Transverse colon (tissue), 4 donors: ENCODE measurements at places on chromosomes 1 and 21. TPM values are rescaled to one million over a fixed set of nuclear protein-coding genes. Genes with fewer than 3 reads are reported as not detected.

- H3K4me1 ChIP-seq: no peaks in the 10 kb centered on the region
- H3K36me3 ChIP-seq: no peaks in the 10 kb centered on the region
- H3K27ac ChIP-seq: no peak overlapping the region
- no peak for DNase-seq
- no peaks in the 10 kb centered on the region for H3K27me3 ChIP-seq
Observed at GRCh38 chr1:247574664-247575063, 13.5 kb upstream of the OR2G2 start.

DNA sequence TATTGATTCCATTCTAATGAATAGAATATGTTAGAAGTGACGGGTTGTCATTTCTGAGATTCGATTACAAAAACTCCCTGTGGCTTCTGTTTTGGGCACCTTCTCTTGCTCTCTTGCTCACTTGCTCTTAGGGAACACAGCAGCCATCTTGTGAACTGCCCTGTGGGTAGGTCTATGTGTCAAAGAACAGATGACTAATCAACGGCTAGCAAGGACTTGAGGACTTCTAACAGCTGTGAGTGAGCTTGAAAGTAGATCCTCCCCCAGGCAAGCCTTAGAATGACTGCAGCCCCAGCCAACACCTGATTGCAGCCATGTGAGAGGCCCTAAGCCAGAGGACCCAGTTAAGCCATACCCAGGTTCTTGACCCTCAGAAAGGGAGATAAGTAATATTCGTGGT lies 49.3 kb downstream of the AZIN2 start:
- no peaks in the 10 kb centered on the region for H3K27me3 ChIP-seq
- no peak overlapping the region for H3K4me3 ChIP-seq
- no peaks in the 10 kb centered on the region for H3K36me3 ChIP-seq
- no peak overlapping the region for H3K27ac ChIP-seq

GRCh38 chr1:218377143-218377660 lies 32.1 kb downstream of the TGFB2 start:
- no peak for DNase-seq
- H3K4me1 ChIP-seq: peaks cover 3% of the 10 kb centered on the region
- no peak overlapping the region for H3K27ac ChIP-seq

- no peak overlapping the region for H3K27ac ChIP-seq
- H3K27me3 ChIP-seq: no peaks in the 10 kb centered on the region
- peaks cover 22% of the 10 kb centered on the region for H3K36me3 ChIP-seq
- no peak overlapping the region for H3K4me3 ChIP-seq
Observed at GRCh38 chr1:109598655-109599054, 20.8 kb downstream of the GNAT2 start.

GRCh38 chr1:115671176-115671934 lies 29.6 kb downstream of the VANGL1 start:
- H3K36me3 ChIP-seq: no peaks in the 10 kb centered on the region
- H3K4me1 ChIP-seq: peaks cover 33% of the 10 kb centered on the region
- no peaks in the 10 kb centered on the region for H3K27me3 ChIP-seq
- H3K4me3 ChIP-seq: no peak overlapping the region

DNA sequence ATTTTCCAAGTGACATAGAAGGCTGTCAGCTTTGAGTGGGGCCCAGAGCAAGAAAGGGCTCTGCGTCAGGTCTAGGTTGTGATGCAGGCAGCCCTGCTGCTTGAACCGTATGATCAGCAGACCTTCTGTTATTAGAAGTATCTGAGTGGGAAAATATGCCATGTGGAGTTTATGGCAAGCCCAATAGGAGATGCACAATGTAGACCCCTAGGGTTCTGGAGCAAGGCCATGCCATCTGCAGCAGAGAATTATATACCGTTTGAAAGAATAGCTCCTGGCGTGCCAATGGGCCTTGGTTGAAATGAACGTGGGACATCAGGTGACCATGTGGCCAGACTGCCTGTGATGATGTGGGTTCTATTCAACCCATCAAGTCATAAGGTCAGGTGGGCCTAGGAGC lies 44.1 kb upstream of the ZBTB18 start:
- H3K27me3 ChIP-seq: no peaks in the 10 kb centered on the region
- H3K27ac ChIP-seq: no peak overlapping the region
- H3K36me3 ChIP-seq: no peaks in the 10 kb centered on the region
- no peak for DNase-seq
- H3K4me3 ChIP-seq: no peak overlapping the region
- H3K4me1 ChIP-seq: peaks cover 3% of the 10 kb centered on the region

DNA sequence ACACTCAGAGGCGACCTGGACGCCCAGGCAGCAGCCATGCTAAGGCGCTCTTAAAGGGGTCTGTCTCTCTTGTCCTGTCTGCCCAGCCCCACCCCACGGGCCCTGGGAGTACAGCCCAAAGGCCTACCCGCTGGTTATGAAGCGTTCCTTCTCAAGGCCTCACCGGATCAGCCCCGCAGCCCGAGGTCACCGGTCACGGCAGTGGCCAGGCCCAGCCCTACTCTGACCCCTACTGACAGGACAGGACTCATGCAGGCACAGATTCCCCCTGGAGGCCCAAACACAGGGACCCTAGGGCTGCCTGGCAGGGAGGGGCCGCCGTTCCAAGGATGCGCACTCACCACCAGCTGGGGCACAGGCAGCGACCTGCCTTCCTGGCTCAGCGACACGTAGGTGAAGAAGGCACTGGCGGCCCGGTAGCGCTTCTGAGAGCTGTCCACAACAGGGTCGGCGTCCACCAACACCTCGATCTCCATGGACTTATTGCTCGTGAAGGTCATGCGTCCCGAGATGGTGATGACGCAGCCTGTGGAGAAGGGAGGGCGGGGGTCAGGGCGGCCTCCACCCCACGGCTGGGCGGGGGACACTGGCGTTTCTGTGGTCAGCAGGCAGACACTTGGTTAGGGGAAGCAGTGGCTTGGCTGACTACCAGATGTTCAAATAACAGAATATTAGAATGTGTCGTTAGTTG lies 20.0 kb upstream of the GPR153 start:
- H3K27me3 ChIP-seq: no peaks in the 10 kb centered on the region
- H3K4me3 ChIP-seq: no peak overlapping the region
- H3K27ac ChIP-seq: peak overlapping the region; percentile 34

DNA sequence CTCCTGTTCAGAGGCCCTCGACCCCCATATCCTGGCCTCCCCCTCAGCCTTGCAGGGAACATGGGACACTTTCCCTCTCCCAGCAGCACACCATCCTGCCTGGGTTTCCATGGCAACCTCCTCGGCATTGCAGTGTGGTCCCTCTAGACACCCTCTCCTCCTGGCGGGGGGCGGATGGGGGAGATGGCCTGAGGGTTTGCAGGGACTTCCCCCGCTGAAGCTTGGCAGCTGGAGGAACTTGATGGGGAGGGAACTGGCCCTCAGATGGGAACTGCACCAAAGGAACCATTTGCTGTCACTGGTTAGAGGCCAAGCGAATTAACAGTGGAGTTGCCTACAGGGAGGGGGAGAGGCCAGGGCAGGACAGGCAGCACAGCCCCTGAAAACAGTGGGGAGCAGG lies 28.7 kb downstream of the RIMS3 start:
- H3K4me1 ChIP-seq: no peaks in the 10 kb centered on the region
- H3K36me3 ChIP-seq: no peaks in the 10 kb centered on the region
- H3K27me3 ChIP-seq: no peaks in the 10 kb centered on the region

DNA sequence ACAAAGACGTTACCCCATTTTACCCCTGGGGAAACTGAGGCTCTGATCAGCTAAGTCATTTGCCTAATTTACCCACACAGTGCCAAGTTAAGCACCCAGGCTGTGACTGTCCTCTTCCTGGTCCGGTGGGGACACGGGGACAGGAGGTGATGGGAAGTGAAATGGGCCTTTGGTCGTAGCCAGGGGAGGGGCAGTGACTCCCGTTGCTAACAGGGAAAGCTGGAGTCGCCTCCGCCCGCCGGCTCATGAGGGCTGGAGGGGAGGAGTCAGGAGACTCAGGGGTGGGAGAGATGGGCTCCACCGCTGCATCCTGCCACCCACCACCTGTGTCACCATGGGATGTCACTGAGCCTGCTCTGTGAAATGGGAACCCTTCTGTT lies 139.3 kb downstream of the PGBD5 start:
- H3K27ac ChIP-seq: no peak overlapping the region
- H3K36me3 ChIP-seq: no peaks in the 10 kb centered on the region
- H3K4me3 ChIP-seq: no peak overlapping the region

- no peak overlapping the region for H3K27ac ChIP-seq
- no peaks in the 10 kb centered on the region for H3K4me1 ChIP-seq
Observed at GRCh38 chr21:32957545-32957944, 68.2 kb upstream of the OLIG2 start.

GRCh38 chr1:168623831-168624230 lies 47.4 kb downstream of the XCL1 start:
- H3K27ac ChIP-seq: no peak overlapping the region
- no peaks in the 10 kb centered on the region for H3K36me3 ChIP-seq
- no peaks in the 10 kb centered on the region for H3K27me3 ChIP-seq
- H3K4me1 ChIP-seq: no peaks in the 10 kb centered on the region

- no peaks in the 10 kb centered on the region for H3K27me3 ChIP-seq
- DNase-seq: no peak
- no peak overlapping the region for H3K27ac ChIP-seq
- no peaks in the 10 kb centered on the region for H3K36me3 ChIP-seq
- no peak overlapping the region for H3K4me3 ChIP-seq
- no peaks in the 10 kb centered on the region for H3K4me1 ChIP-seq
Observed at GRCh38 chr1:180593382-180593781, 34.6 kb downstream of the OVAAL start.

DNA sequence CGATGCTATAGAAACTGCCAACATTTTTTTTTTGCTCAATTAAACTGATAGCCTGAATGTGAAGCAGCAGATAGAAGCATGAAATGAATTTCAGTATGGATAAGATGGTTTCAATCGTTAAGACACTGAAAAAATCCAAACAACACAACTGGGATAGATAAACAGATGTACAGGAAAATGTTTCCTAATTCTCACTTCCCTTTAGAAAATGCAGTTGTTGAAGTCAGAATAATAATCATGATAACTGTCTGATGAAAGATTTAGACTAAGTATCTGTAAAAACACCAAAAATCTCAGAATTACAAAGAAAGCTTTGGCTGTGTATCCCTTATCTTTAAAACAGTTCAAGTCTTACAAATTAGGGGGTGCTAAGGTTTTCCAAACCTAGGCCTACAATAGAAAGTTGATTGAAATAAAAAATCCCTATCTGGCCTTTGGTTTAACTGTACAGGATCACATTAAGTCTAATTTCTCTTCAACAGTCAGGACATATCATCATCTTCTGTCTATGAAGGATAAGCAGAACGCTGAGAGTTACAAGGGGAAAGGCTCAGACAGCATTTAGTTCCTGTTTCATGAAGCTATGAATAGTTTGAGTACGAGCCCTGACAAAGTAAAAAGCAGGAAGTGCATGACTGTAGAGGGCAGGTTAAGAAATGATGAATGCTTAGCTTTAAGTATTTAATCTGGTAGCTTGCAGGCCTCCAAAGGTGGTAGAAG lies 203.2 kb downstream of the APP start:
- H3K27me3 ChIP-seq: no peaks in the 10 kb centered on the region
- H3K36me3 ChIP-seq: peaks cover 9% of the 10 kb centered on the region
- DNase-seq: no peak
- H3K4me3 ChIP-seq: no peak overlapping the region

DNA sequence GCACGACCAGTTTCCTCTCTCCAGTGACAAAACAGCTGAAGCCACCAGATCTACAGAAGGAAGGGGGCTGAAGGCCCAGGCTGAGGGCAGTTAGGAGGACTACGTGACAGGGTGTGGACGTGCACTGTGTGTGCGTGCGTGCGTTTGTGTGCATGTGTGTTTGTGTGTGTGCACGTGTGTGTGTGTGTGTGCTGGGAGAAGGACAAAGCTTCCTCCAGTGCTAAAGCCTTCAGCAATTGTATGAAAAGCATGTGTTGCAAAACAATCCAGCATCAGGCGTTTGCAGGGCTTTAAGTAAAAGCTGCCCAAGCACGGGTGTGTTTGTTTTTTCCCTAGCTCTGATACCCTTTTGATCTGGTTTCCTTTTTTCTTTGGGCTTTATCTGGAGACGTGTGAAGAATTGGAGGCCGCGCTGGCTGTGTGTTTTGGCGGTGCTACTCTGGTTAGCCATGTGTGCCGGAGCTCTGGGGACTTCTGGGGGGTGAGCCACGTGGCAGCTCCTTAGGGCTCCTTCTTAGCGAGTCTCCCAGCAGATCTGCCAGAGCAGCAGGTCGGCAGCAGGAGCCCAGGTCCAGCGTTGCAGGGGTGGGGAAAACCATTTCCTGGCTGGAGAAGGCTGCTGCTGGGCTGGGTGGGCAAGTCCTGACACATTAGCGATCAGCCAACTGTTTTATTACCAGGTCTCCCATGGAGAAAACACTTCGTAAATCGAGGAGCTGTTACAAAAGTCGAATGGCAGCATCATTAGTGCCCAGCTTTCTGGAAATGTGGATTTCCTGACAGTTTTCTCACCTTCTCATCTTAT lies 73.4 kb downstream of the UCK2 start:
- no peak overlapping the region for H3K4me3 ChIP-seq
- no peaks in the 10 kb centered on the region for H3K4me1 ChIP-seq
- H3K27me3 ChIP-seq: no peaks in the 10 kb centered on the region
- no peak overlapping the region for H3K27ac ChIP-seq
- DNase-seq: no peak
- H3K36me3 ChIP-seq: no peaks in the 10 kb centered on the region

- H3K27me3 ChIP-seq: no peaks in the 10 kb centered on the region
- H3K4me1 ChIP-seq: peaks cover 7% of the 10 kb centered on the region
- H3K4me3 ChIP-seq: no peak overlapping the region
- no peak overlapping the region for H3K27ac ChIP-seq
- H3K36me3 ChIP-seq: no peaks in the 10 kb centered on the region
Observed at GRCh38 chr1:16965486-16966067, 14.8 kb downstream of the MFAP2 start.

- H3K27me3 ChIP-seq: no peaks in the 10 kb centered on the region
- no peaks in the 10 kb centered on the region for H3K36me3 ChIP-seq
- H3K4me1 ChIP-seq: no peaks in the 10 kb centered on the region
- H3K4me3 ChIP-seq: no peak overlapping the region
Observed at GRCh38 chr1:78825561-78825960, 175.9 kb downstream of the IFI44 start.

- no peaks in the 10 kb centered on the region for H3K36me3 ChIP-seq
- DNase-seq: no peak
Observed at GRCh38 chr1:98854137-98854536, 150.5 kb downstream of the PLPPR5 start.

DNA sequence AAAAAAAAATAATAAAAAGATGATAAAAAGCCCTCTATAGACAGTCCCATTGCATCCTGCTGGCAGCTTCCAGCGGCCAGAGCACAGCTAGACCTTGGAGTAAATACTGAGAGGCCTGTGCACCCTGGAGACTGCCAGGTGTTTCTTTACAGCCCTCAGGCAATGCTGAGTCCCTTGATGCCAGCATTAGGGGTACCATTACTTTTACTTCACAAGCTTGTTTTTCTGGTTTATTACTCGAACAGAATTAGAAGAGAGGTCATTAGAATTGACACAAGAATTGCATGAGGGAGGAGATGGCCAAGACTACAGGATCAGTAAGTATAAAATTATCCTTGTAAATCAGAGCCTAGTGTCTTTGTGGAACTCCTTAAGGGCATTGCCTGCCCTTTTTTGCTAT lies 43.6 kb downstream of the AKNAD1 start:
- DNase-seq: no peak
- no peaks in the 10 kb centered on the region for H3K27me3 ChIP-seq
- H3K36me3 ChIP-seq: peaks cover 5% of the 10 kb centered on the region

The PRRX1 gene
- 0.75 TPM for total RNA-seq

The UBL4B gene
- not detected for total RNA-seq

The ANKRD34A gene
- total RNA-seq: 4.1 TPM

The DMRTB1 gene
- not detected for total RNA-seq

The DPYD gene
- 11.2 TPM for total RNA-seq

The TSPAN2 gene
- total RNA-seq: 12.0 TPM

The OR2T29 gene
- total RNA-seq: not detected

The THEMIS2 gene
- total RNA-seq: 25.4 TPM

The FAM131C gene
- not detected for total RNA-seq
